ENCODE measurements at places on chromosomes 3 and 15. TPM values are rescaled to one million over a fixed set of nuclear protein-coding genes. Genes with fewer than 3 reads are reported as not detected.

Gene PLSCR5
- total RNA-seq, result not detected

Gene TMC3
- 0.81 TPM for total RNA-seq

Gene KLHL24
- total RNA-seq, result 129 TPM

Gene DCBLD2
- total RNA-seq, result 58.8 TPM

Gene CD86
- total RNA-seq, result 3.1 TPM
